ENCODE measurements at places on chromosomes 12 and 14.

DNA sequence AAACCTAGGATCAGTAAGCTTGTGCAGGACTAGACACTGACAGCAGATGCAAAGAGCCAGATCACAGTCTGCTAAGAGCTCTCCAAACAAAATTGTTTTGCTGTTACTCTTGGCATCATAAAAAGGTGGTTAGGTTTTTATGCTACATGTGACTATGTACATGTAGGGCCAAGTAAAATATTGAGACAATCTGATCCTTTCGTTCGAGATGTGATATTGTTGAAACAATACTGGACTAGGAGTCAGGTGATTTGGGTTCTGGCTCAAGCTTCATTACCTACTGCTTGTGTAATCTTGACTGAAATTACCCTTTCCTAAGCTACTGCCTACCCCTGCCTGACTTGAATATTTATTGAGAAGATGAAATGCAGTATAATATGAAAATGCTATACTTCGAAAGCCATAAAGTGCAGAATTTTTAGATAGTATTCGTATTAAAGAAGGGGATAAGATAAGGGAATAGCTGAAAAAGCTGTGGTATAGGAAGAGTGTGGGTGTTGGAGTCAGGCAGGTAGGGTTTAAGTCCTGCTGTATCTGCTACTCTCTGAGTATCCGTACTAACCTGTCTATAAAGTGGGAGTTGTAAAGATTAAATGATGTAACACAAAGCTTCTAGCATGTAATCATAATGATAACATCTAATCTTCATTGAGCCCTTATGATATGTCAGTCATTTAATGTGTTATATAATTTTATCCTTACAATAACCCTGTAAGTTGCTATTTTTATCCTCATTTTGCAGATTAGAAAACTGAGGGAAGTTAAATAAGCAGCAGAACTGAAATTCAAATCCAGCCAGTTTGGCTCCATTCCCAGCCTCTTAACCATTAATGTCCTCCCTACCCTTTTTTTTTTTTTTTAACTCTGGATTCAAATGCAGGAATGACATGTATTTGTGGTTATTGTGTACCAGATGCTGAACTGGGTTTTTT lies 38.6 kb upstream of the ATF1 start:
- DNase-seq: no peak

- DNase-seq: no peak
Measured at GRCh38 chr14:81095539-81095938, 125.2 kb downstream of the GTF2A1 start.

DNA sequence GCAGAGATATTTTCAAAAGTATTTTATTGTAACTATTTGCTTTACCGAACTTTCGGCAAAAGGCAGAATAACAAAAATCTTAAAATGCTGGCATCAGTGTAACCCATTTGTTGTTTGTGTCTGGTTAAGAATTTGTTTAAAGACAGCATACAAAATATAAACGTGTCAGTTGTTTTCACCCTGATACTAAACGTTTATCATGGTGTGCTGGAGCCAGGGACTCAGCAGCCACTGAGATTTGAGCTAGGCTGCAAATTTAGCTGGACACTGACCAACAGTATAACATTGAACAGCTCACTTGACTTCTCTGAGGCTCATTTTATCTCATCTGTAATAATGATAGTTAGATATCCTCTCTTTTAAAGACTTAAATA lies 183.7 kb downstream of the TMTC3 start:
- DNase-seq: no peak

- DNase-seq: no peak
Measured at GRCh38 chr14:100062590-100062989, 2.6 kb upstream of the EVL start.

DNA sequence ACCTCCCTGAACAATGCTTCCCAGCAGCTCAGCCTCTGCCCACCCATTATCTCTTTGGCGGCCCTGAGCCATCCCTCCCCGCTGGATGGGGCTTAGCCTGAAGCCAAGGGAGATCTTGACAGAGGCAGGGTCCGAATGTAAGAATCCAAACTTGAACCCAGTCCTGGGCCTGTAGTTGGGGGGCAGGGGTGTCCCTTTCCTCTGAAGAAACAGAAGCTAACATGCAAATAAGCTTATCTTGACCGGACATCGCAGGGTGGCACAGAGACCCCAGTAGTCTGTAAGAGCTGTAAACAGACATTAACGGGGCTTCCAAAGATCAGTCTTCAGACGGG lies 6.0 kb downstream of the DLK1 start:
- DNase-seq: no peak

- DNase-seq: no peak
Measured at GRCh38 chr12:48592591-48593086, 22.8 kb upstream of the LALBA start.
